Lower leg skin (tissue), 4 donors: ENCODE measurements at places on chromosomes 7 and 10. TPM values are rescaled to one million over a fixed set of nuclear protein-coding genes. Genes with fewer than 3 reads are reported as not detected.

TFR2 gene
- total RNA-seq, result 1.3 TPM

GRCh38 chr7:602341-603141 is 82.9 kb upstream of the PDGFA start:
- DNase-seq, result no peak

C7orf33 gene
- not detected for total RNA-seq

SFRP4 gene
- total RNA-seq, result 0.94 TPM

NME8 gene
- not detected for total RNA-seq

DNA sequence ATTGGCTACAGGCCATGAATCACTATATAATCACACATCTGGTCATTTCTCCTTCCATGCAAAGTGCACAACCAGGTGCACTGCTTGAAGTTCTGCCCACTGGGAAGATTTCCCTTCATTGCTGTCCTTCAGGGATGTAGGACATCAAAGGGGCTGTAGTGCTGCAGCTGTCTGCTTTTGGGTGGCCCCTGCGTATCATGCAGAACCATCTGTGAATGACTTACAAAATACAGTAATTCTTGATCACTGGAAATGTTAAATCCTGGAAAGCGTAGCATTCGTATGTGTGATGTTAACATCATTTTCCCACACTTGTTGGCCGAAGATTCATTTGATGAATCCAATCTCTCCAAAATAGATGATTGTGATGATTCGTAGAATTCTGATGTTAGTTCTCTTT is 22.4 kb downstream of the AKR1C3 start:
- no peak for DNase-seq

DTX2 gene
- total RNA-seq, result 64.6 TPM

ZNF503 gene
- total RNA-seq, result 8.6 TPM

DNA sequence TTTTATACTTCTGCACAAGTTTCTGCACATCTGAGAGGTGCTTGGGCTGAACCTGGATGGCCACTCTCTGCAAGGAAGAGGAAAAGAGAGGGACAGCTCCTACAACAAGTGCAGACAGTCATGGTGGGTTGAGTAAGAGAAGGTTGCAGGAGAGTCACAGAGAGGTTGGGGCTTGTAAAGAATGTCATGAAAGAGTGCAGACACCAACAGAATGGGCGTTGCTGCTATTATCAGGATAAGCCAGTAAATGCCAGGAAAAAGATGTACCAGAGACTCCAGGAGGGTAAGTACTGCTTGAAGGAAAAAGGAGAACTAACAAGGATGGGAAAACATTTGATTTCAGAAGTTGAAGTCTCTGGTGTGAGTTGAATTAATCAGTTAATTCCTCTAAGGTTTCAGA is 77.8 kb upstream of the NRP1 start:
- no peak for DNase-seq

GRCh38 chr7:1169409-1170368 is 9.7 kb upstream of the ZFAND2A start:
- peak; percentile 97 for DNase-seq

ZNF467 gene
- 11.3 TPM for total RNA-seq

MKRN1 gene
- total RNA-seq, result 85.4 TPM

GRCh38 chr7:23396222-23397015 is 73.9 kb downstream of the IGF2BP3 start:
- no peak for DNase-seq

LEP gene
- total RNA-seq, result 7.3 TPM

DNA sequence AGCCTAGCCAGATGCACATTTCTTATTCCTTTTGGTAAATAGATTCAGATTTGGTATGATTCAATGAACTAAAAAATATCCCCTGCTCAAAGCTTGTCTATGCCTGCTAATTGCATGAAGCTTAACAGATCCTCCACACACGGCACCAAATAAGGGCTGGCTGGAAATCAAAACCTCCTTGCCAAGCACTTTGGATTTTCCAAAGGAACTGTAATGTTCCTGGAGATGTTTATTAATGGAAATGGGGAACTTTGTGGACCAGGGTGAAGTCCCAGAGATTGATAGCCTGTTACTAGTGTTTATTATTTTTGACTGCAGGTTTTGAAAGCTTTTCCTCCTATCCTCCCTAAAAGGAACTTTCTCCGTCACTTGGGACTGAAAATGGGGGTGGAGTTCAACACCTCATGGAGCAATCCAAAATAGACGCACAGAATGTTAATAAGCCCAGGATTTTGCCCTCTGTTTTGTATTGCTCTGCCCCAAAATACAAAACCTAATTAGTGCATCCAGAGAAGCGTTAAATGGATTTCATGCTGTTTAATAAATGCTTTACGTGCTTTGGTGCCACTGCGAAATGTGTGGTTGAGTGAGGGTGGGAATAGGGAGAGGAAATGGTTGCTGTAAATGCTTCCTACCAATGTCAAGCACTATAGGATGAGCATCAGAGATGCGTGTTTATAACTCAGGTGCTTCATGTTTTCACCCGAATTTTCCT is 1027.7 kb downstream of the LRMDA start:
- no peak for DNase-seq

- DNase-seq, result no peak
Observed at GRCh38 chr10:110485541-110485940, 12.2 kb upstream of the DUSP5 start.

TMEM236 gene
- total RNA-seq, result 0.08 TPM

DNA sequence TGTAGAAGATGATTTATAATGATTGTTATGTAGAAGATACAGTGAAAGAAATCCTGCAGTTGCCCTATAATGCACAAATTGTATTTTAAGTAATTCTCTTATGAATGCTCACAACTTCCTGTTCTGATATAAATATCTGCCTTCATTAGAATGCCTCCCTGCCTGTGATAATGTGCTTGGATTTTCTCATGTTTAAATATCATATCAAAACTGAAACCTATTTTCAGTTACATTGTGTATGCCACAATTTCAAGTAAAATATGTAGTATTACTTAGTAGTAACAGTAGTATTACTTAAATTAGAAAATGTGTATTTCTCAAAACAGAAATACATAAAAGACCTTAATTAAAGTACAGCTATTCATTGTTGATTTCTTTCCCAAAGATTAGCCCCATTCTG is 41.1 kb upstream of the TFEC start:
- no peak for DNase-seq

ANKRD1 gene
- not detected for total RNA-seq

TMEM196 gene
- not detected for total RNA-seq

ANKMY2 gene
- 12.0 TPM for total RNA-seq

DNA sequence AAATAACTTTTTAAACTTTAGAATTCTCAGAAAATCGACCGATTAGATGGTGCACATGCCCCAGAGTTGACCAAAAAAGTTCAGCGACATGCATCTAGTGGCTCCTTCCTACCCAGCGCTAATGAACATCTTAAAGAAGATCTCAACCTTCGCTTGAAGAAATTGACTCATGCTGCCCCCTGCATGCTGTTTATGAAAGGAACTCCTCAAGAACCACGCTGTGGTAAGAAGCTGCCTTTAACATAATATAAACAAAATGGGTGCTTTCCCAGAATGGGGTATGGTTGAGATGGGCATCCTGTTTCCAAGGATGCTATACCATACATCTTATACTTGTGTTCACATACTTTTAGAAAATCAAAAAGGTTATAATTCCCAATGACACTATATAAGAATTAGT is 24.6 kb downstream of the GLRX3 start:
- DNase-seq, result no peak

DNA sequence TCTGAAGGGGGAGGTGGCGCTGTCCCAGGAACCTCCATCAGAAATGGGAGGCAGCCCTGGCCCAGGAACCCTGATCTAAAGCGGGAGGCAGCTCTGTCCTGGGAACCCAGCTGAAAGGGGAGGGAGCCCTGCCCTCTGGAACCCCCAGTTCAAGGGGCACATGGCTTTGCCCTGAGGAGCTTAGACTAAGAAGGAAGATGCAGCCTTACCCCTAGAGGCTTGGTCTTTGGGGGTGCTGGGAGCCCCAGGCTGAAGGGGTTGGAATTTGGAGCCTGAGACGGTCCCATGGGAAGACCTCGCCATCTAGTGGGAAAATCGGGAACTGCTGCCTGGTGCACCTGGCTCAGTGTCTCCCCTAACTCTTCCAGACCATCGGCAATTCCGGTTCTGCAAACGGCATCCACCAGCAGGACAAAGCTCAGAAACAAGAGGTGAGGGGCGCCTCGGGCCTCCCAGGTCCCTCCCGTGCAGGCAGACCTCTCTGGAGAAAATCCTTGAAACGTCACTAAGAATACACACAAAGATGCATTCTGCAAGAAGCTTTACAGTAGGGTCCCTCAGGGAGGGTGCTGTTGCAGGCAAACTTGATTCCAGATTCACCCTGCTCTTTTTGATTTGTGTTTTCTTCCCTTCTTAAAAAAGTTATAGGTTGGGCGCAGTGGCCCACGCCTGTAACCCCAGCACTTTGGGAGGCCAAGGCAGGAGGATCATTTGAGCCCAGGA is 52.4 kb upstream of the GTF2IRD1 start:
- peak; percentile 59 for DNase-seq

CRYGN gene
- total RNA-seq, result not detected

GRCh38 chr10:83880252-83880791 is 259.0 kb upstream of the GHITM start:
- DNase-seq, result no peak

- DNase-seq, result no peak
Observed at GRCh38 chr7:18315241-18315640, 180.3 kb upstream of the HDAC9 start.

- peak; percentile 38 for DNase-seq
Observed at GRCh38 chr7:37385787-37386186, 62.9 kb downstream of the ELMO1 start.

CRHR2 gene
- total RNA-seq, result not detected

GRCh38 chr7:10934292-10934691 is 39.4 kb upstream of the PHF14 start:
- DNase-seq, result no peak

VSTM4 gene
- total RNA-seq, result 3.0 TPM

BICC1 gene
- 6.8 TPM for total RNA-seq

DNA sequence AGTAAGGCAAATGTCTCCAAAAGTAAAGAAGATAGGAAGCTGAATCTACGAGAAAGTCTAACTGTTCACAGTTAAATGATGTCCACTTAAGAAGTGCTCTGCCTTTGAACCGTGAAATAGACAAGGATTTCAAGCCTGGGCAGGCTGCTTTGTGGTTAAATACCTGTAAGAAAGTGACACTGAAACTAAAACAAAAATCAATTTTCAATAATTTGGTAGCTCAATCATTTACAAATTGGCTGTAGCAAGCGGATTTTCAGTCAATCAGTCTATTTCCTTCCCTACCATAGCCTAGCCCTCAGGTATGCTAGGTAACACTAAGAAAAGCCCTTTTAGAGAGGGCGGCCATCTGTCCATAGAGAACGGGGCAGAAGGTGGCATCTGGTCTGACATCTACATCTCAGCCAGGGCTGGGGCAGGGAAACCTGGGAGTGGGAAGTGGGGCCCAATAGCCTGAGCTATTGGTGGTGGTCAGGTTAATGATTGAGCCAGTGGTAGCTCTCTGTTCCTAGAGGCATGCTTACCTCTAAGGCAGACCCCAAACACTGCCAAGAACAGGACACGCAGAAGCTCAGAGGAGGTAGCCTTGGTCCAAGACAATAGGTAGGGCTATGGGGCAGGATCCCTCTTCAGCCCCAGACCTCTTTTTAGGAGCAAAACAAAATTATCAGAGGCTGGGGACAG is 223.2 kb downstream of the CCSER2 start:
- no peak for DNase-seq

DNA sequence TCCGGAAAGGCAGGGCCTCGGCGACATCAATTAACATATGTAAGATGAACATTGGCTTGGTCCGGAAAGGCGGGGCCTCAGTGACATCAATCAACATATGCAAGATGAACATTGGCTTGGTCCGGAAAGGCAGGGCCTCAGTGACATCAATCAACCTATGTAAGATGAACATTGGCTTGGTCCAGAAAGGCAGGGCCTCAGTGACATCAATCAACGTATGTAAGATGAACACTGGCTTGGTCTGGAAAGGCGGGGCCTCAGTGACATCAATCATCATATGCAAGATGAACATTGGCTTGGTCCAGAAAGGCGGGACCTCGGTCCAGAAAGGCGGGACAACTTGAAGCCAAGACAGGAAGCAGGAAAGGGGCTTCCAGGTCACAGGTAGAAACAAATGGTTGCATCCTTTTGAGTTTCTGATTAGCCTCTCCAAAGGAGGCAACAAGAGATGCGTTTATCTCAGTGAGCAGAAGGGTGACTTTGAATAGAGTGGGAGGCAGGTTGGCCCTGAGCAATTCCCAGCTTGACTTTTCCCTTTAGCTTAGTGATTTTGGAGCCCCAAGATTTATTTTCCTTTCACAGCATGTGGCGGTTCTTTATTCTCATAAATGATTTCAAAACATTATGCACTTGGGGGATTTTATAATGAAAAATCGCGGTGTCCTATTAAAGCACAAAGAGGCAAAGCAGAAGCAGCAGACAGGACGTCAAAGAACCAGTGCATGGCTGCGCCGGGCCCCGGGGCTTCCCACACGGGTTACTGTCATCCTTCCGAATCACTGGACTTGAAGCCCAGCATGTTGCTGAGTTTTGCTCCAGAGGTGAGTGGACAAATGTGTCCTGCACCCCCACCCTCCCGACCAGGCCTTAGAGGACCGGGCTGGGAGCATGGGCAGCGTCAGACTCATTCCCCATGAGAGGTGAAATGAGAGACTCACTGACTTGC is 43.1 kb upstream of the EN2 start:
- DNase-seq, result no peak

DNA sequence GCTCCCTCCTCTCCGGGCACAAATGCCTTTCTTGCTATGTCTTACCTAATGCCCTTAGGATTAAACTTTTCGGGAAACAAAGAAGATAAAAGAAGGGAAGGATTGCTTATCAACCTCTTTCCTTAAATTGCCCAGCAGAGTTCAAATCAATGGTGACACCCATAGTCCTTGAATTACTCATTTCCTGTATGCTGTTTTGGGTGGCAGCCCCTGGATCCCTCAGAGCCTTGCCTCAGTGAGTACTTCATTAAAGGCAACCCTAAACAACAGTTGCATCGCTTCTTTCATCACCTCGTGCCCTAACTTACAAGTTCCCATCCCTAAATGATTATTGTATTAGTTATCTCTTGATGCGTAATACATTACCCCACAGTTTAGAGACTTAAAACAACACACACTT is 31.6 kb upstream of the WAPL start:
- no peak for DNase-seq

DNA sequence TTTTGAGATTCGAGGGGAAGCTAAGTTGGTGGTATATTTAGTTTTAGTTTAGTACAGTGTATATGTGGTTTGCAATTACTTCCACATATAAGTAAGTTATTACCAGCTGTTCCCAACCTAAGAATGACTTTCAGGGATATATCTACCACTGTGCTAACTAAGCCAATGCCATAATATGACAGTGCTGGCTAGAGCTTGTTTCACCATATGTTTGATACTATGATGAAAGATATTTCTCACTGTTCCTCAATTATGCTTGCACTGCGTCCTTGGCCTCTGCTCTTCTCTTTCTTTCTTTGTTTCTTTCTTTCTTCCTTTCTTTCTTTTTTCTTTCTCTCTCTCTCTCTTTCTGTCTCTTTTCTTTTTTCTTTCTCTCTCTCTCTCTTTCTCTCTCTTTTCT is 113.8 kb upstream of the SKAP2 start:
- DNase-seq, result no peak
